ENCODE measurements at places on chromosomes 5 and 9.
A peak's percentile ranks its signal among the peaks of the same experiment; 100 is the strongest.

GRCh38 chr5:40605295-40605958 lies 74.3 kb upstream of the PTGER4 start:
- no peak for DNase-seq

DNA sequence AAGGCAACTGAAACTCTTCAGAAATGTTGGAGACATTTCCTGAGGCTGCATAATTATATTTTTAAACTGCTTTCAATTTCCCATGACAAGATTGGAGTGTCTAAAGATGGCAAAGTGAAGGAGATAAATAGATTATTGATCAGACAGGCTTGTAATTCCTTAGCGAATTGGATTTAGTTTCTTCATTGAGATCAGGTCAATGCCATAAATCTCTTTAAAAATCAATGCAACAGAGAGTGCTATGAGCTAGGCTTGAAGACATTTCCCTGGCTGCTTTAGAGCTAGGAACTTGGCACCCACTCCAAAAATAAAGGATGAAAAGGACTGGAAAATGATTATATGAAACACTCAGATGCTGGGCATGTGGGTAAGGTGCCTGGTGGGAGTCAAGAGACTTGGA lies 828.4 kb downstream of the TLR4 start:
- DNase-seq = no peak

- DNase-seq = no peak
Observed at GRCh38 chr5:175477440-175477839, 920 bp upstream of the SFXN1 start.

GRCh38 chr9:89617978-89618377 lies 13.2 kb downstream of the GADD45G start:
- peak; percentile 70 for DNase-seq

- no peak for DNase-seq
Observed at GRCh38 chr9:21936161-21936560, 58.0 kb downstream of the CDKN2A start.

- no peak for DNase-seq
Observed at GRCh38 chr5:175422058-175422457, 21.9 kb downstream of the DRD1 start.
